Stimulated activated naive CD4-positive, alpha-beta T cell treated with Interleukin-2 at 50 U/mL for 16 hours (primary cell): ENCODE measurements at places on chromosomes 2 and 18.

DNA sequence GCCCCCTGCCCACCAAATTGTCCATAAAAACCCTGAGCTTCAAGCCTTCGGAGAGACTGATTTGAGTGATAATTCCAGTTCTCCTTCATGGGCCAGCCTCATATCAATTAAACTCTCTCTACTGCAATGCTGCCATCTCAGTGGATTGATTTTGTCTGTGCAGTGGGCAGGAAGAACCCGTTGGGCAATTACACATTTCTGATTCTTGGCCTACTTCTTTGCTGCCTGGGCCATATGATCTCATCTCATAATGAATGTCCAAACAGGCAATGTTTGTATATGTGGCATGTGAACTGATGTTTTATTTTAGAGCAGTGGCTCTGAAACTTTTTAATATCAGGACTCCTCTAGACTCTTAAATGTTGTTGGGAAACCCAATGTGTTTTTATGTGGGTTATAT is 101.2 kb upstream of the SLC38A11 start:
- DNase-seq, result no peak

DNA sequence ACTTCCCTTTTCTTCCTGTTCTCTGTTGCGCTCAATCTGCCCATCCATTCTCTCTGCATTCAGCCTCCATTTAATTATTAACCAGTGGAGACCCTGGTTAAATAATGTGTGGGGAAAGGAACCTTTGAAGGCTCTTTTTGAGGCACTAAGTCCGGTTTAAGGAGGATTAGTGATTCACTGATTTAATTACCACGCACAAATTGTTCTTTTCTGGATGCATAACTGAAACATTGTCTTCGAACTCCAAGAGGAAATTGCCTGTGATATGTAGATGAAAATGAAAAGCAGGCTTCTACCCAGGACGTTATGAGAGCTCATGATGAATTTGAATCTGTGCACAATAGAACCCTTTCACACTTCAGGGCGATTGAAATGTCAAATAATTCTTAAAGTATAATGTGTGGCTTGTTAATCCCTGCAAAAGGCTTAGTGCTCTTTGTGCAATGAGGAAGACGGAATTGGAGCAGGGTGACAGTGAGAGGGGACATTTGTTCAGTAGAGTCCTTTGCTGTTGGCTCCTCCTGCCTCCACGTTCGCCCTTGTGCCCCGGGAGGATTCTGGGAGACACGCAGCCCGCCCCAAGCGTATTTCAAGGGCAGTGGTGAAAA is 51.1 kb upstream of the ZNF236 start:
- DNase-seq, result no peak

DNA sequence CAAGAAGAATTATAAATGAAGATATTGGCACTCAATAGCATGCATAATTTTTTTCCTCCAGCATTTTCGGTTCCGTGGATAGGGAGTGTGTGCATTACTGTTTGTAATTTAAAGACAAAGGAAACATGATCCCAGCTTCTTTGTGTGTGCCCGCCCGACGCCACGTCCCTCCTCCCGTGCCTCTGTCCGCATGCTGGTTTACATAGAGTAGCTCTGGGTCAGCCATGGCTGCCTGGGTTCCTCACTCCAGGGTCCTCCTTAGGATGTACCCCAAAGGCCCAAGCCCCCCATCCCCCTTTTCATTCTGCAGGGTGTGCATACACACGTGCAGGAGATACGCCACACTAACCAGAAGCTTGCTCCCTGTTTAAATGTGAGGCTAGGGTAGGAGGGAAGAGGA is 214.7 kb downstream of the KLHL29 start:
- no peak for DNase-seq

DNA sequence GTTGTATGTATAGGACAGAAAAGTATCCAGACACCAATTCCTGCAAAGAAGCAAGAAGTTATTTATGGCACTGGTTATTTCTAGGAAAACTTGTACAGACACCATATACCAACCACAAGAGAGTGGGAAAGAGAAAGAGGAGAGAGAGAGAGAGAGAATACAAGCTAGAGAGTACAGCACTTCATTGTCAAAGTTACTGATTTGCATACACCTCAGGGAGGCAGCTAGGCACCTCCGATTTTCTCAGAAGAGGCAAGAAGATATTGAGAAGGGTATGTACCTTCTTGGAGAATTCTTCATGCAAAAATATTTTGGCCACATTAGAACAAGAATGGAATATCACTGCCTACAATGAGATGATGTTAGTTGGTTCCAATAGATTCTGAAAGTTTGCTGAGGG is 333.9 kb upstream of the PIK3C3 start:
- DNase-seq, result no peak

- DNase-seq, result peak; percentile 43
Observed at GRCh38 chr2:168244318-168244717, 3.1 kb downstream of the STK39 start.

DNA sequence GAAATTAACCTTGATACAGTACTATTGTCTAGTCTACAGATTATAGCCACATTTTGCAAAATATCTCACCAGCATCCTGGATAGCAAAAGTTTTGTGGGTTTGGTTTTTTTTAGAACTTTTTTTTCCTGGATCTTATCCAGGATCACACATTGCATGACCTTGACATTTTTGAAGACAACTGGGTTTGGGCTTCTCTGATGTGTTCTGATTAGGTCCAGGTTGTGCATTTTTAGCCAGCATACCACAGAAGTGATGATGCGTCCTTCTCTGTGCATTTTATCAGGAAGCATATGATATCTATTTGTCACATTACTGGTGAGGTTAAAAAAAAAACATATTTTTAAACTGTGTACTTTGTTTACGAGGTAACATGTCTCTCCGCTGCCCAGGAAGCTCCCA is 221.0 kb upstream of the OSR1 start:
- DNase-seq, result no peak

DNA sequence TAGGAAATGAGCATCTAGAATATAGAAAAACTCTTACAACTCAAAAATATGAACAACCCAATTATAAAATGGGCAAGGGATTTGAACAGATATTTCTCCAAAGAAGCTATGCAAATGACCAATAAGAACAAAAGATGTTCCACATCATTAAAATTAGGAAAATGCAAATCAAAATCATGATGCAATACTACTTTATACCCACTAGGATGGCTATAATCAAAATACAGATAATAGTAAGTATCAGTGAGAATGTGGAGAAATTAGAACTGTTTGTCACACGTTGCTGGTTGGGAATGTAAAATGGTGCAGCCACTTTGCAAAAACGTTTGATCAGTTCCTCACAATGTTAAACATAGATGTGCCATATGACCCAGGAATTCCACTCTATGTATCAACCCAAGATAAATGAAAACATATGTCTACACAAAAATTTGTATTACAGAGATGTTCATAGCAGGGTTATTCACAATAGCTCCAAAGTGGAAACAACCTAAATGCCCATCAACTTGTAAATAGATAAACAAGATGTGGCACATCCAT is 558.4 kb downstream of the SLC4A3 start:
- no peak for DNase-seq

- DNase-seq, result no peak
Observed at GRCh38 chr2:201484805-201485204, 33.3 kb downstream of the STRADB start.

DNA sequence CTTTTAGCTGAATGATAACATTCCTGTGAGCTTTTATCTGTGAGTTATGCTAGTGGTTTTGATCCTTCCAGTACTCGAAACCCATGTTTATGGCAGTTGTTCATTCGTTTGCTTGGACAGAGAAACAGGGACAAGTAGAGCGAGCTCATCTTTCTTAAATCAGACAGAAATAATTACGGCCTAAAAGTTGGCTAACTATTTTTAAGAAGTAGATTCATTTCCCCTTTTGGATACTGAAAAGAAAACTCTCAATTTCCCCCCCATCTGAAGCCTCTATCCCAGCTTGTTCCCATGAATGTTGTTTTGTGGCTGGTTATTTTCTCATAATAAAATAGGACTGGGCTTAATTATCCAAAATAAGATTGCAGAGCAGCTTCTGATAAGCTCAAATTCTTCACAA is 67.1 kb downstream of the ANTXR1 start:
- no peak for DNase-seq

- no peak for DNase-seq
Observed at GRCh38 chr2:173785813-173786212, 179.4 kb downstream of the SP3 start.

DNA sequence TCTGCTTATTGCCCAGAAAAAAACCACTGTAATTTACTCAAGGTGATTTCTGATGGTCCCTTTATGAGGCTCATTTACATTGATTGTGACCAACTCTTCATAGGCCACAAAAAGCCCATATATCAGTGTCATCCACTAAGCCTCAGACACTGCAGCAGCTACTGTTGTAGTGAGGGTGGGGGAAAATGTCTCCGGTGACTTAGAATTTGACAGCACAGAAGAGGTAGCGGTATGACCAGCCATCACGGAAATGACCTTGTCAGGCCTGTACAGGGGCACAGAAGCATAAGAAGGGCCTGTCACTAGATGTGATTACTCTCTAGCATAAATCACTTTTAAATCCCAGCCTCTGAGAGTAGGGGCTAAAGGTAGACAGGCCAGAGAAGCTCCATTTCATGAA is 190.3 kb downstream of the PAX3 start:
- no peak for DNase-seq

DNA sequence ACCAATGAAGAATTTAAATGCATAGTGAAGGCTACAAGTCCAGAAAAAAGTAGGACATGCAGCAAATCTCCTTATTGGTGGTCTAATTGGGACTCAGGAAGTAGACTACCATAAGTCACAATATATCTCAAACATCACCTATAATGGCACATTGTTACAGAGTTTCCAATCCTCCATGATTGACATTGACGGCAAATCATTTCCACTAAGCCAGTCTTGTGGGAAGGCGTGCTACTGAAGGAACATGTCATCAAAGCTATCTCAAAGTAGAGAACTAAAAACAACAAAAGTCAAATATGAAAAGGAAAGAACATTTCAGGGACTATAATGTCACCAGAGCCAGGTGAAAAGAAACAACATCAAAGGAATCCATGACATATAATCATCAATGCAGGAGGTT is 166.4 kb upstream of the PID1 start:
- no peak for DNase-seq

DNA sequence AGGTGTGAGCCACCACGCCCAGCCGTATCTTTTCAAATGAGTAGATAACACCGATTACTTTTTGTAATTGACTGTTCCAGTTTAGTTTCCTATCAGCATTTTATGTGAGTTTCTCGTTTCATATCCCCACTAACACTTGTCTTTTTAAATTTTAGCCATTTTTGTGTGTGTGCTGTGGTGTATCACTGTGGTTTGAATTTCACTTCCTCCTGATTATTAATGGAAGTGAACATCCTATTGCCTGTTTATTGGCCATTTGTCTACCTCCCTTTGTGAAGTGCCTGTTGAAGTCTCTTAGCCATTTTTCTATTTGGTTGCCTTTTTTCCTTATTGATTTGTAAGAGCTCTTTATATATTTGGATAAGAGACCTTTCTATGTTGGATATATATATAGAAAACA is 91.7 kb upstream of the STON1 start:
- no peak for DNase-seq

DNA sequence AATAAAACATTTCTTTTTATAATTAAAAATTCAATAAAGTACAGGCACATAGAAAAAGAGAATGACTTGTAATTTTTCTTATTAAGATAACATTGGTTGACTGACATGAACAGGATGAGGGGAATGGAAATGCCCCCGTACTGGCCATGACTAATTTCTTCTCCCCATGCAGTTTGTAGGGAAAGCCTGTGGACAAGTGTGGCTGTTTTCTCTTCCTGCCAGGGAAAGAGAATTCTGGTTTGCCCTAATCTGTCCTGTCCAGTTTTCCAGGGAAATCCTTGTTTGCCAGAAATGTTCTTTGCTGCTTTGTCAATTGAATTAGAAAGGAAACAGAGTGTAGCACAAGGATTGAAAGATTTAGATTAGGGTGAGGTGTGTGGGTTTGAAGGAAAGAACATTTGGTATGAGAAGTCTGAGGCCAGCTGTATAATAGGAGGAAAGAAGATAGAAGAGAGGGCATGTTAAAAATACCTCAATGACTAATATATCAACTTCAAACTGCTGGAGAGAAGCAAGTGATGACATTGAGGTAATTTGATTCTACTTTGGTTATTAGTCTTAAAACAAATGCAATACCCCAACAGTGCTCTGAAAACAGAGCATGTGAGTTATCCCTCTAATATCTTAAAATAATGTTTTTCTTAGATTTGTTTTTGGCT is 593.9 kb upstream of the ZNF804A start:
- DNase-seq, result no peak

DNA sequence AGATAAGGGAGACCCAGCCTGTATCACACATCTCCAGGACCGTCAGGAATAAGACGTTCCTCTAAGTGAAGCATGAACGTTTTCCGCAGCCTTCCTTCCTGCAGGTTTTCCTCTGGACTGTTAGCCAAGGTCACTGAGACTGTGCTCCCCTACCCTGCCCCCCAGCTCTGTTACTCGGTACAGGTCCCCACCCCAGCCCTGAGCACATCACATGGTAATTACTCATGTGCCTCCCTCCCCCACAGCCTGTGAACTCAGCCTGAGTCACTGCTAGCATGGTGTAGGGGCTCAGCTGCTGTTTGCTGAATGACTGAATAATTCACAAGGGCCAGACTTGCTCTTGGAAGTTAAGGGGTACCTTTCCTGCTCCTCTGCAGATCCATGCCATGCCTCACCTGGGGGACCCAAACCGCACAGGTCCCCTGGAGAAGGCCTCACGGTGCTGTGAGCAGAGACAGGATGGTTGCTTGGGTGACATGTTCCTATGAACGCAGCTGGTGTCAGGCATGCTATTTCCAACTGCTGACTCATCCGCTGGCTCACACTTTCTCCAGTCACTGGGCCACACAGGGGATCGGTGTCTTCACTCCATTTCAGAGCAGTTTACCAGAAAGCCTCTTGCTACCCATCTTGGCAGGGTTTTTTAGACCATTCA is 88.2 kb downstream of the PLB1 start:
- DNase-seq, result peak; percentile 73

GRCh38 chr2:70070542-70071268 is 16.6 kb upstream of the PCBP1 start:
- peak; percentile 49 for DNase-seq

DNA sequence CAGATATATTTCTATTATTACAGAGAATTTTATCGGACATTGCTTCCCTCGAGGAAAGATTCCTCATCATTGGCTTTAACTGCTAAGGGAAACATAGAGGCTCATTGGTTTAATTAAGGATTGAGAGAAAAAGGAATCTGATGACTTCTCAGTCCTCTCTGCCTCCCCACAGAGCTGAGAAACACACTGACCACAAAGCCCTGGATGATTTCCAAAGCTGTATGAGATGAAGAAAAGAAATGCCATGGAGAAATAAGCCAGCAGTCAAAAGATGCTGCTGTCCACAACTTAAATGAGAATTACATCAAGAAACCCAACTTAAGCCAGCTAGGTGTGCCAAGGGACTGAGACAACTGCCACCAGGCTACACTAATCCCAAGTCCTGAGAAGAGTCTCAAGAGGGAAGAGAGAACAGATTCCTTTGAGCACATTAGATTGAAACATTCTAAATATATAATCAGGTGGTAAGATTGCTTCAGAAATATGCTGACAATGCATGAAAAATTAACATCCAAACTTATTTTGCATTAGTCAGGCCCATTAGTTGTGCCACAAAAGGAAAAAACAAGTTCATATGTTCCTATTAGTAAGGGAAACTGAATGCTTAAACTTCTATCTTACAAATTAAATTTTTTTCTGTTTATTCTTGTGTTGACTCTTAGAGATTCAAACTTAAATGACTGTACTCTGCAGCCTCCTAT is 308.1 kb upstream of the CYRIA start:
- DNase-seq, result no peak
